Foreskin keratinocyte (primary cell): ENCODE measurements at places on chromosomes 12 and 14. TPM values are rescaled to one million over a fixed set of nuclear protein-coding genes. Genes with fewer than 3 reads are reported as not detected.

The RASAL1 gene
- total RNA-seq: 0.07 TPM in 1 of 2 replicates, not detected in the other

The SLC10A1 gene
- total RNA-seq: not detected in 2 replicates

The DLGAP5 gene
- 41.5 and 56.0 TPM in 2 replicates for total RNA-seq

DNA sequence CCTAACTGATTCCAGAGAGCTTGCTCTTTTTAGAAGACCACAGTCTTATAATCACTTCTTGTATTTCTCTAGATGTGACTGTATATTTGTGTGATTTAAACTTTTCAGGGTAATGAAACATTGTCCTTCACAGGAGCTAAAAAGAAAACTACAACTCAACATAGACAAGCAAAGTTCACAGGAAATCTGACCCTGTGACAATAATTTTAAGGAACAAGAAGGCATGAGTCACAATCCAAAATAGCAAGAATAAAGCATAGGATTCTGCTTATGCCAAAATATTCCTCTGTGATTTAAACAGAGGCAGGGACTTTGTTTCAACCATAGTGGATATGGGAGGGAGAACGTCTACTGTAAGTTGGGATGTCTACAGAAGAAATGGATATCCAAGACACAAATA lies 44.3 kb downstream of the GPR65 start:
- no peak for DNase-seq

DNA sequence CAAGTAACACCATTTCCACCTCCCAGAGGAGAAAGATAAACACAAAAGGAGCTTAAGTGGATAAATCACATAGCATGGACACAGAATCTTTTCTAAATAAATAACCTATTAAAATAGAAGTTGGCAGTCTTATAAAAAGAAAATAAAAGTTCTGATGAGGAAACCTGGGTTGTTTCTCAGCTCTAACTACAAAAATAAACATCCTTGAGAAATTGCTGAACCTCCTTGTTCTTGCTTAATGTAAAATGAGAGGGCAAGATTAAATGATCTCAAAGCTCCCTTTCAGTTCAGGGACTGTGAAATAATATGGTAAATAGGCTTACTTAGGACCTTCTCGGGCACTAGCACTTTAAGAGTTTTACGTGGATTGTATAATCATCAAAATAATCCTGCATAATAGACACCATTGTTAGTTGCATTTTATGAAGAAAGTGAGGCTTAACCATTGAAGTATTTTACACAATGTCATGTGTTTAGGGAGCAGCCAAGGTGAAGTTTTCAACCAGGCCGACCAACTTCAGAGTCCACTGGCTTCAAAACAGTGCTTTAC lies 214.0 kb upstream of the NOVA1 start:
- no peak for DNase-seq

- DNase-seq: no peak
These were observed 23.2 kb upstream of the RAP1B start for GRCh38 chr12:68587448-68587873.

GRCh38 chr14:69554500-69554899 lies 20.2 kb downstream of the CCDC177 start:
- DNase-seq: no peak

DNA sequence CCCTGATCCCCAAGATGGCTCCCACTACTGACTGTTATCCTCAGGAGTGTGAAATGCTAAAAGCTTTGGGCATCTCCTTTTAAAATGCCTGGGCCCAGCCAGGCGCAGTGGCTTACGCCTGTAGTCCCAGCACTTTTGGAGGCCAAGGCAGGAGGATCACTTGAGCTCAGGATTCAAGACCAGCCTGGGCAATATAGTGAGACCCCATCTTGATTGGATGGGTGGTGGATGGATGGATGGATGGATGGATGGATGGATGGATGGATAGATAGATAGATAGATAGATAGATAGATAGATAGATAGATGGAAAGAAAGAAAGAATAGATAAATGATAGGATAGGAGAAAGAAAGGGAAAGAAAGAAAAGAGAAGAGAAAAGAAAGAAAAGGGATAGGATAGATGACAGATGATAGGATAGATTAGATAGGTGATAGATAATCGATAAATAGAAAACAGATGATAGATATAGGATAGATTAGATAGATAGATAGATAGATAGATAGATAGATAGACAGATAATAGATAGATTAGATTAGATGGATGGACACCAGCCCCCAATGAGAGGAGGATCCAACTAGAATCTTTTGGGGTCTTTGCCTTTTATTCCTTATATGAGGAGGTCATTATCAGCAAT lies 9.5 kb downstream of the P2RX4 start:
- DNase-seq: no peak

DNA sequence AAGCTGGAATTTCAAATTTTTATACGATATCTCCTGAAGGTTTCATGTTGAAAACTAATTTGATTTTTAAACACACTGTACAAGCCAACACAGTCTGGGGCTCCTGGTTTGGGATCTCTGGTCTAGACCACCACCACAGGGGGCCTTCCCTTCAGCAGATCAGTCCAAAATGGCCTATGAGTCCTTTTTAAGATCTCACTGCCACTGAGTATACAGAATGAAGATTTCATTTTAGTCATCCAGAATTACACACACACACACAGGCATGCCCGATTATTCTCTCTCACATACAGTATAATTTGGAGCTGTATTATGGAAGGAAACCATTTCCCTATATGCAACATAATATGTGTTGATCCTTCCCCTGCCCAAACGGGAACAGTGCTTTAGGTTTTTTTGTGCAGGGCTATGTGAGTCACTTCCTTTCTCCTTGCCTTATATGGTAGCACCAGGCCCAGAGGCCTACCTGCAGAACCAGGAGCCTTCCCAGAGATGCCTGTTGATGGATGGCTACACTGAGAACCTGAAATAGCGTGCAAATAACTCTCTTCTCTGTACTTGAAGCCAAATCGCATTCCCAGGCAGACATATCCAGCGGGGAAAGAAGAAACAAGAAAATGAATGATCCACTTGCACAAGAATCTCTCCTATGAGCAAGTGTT lies 28.1 kb upstream of the WNK1 start:
- DNase-seq: peak; percentile 41
